ENCODE measurements at places on chromosomes 4 and X. TPM values are rescaled to one million over a fixed set of nuclear protein-coding genes. Genes with fewer than 3 reads are reported as not detected.

- DNase-seq, result no peak
Measured at GRCh38 chr4:101604976-101605375, 185.6 kb upstream of the BANK1 start.

DNA sequence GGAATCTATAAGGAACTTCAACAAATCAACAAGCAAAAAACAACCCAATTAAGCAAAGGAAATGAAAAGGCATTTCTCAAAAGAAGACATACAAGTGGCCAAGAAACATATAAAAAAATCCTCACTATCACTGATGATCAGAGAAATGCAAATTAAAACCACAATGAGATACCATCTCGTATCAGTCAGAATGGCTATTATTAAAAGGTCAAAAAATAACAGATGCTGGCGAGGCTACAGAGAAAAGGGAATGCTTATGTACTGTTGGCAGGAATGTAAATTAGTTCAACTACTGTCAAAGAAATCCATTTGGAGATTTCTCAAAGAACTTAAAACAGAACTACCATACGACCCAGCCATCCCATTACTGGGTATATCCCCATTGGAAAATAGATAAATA is 292.4 kb upstream of the FAT1 start:
- no peak for DNase-seq

- peak; percentile 2 for DNase-seq
Measured at GRCh38 chr4:113899271-113900070, 80.0 kb downstream of the ARSJ start.

GRCh38 chr4:10299601-10300000 is 157.6 kb downstream of the ZNF518B start:
- DNase-seq, result no peak

DNA sequence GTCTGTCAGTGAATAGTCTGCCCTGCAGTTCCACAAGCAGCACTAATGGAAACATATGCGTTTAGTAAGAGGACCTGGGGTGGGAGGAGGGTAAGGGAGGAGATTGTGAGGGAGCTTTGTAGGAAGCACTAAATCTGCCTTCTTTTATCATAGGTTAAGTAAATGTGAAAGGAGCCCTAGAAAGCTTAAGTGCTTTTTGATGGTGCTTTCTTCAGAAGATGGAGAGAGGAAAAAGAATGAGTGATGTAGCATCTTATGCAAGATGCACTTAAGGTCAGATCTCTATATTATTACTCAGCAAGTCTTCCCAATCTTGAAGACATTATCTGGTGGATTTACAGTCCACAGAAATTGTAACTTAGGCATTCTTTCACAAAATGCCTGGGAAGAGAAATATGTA is 322.7 kb downstream of the PDHA2 start:
- DNase-seq, result no peak

DNA sequence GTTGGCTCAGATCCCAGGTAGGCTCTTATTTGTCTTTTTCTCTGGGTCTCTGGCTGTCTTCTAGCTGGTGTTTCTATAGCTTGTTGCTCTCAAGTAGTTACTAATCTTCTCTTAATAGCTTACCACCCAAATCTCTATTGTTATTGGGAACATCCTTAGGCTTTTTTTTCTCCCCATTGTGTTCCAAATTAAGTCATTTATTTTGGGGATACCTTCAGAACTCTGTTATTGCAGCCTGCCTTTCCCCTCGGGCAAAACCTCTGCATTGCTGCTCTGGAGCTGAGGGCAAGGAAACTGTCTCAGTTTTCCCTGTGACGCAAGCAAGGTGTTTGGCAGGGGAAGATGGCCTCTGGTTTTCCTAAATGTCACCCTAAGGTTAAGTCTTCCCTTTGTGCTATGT is 338.1 kb upstream of the ZCCHC13 start:
- no peak for DNase-seq

DNA sequence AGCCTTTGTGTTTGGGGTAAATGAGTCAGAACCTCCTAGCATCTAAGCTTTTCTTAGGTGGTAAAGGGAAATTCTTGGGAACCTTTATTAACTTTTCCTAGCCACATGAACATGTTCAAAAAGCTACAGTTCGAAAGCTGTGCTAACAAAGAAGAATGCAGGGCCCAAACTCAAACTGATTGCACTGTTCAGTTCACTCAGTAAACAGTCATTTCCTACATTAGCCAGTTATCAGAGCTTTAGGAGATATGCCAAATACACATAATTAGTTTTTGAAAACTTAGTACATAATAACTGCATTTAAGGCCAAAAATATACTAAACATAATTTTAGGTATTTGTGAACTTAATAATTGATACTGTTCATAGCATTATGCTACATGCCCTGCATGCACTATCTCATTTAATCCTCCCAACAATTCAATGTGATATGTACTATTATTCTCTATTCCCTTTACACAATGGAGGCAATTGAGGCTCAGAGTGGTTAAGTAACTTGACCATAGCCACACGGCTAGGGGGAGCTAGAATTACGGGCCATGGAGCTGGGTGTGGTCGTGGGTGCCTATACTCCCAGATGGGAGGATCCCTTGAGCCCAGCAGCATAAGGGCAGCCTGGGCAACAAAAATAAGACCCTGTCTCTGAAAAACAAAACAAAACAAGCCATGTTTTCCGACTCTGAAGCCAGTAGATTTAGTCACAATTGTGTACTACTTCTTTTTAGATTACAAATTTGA is 43.9 kb upstream of the PDGFRA start:
- DNase-seq, result no peak

- DNase-seq, result no peak
Measured at GRCh38 chr4:175405961-175406360, 406.1 kb downstream of the GPM6A start.

GRCh38 chrX:85573801-85574200 is 194.3 kb upstream of the POF1B start:
- DNase-seq, result peak; percentile 7

- DNase-seq, result peak; percentile 74
Measured at GRCh38 chr4:88283661-88284438, 511 bp downstream of the PPM1K start.

DNA sequence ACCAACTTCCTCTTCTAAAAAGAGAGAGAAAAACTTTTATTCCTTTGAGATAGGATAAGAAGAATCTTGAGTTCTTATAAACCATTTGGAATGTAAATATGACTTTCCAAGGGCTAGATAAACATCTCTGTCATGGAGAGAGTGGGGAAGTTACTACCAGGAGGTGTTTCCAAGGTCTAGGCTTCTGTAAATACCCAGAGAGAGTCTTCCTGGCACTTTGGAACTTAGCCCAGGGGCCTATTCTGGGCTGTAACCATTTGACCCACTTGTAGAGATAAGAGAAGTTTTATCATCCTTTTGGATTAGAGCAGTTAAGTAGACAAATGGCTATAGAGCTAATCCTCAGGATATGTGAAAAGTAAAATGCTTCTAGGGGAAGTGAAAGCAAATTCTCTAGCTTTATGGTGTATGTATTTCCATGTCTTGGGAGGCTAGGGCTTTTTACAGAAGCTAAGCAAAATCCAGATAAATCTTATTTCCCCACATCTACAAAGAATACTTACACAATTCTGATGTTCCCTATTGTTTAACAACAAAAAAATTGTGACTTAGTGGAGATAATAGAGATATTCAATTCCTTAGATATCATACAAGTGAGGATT is 51.1 kb downstream of the MCUB start:
- no peak for DNase-seq

The PFKFB1 gene
- 1.6 TPM for total RNA-seq

The SUPT20HL2 gene
- not detected for total RNA-seq

The AKAP4 gene
- not detected for total RNA-seq

The MAP9 gene
- total RNA-seq, result 8.0 TPM

The PDE6B gene
- 18.9 TPM for total RNA-seq

The TASL gene
- total RNA-seq, result 2.6 TPM

The KCND1 gene
- total RNA-seq, result 7.6 TPM

The ADAM29 gene
- total RNA-seq, result not detected

The GSPT2 gene
- 13.6 TPM for total RNA-seq

Data from activated T-cell treated with anti-CD3 and anti-CD28 coated beads, Interleukin-2, amount 50 U/mL, for 72 hours (primary cell).